CD8-positive, alpha-beta T cell (primary cell): ENCODE measurements at places on chromosomes 2 and 18.
A peak's percentile ranks its signal among the peaks of the same experiment; 100 is the strongest.

DNA sequence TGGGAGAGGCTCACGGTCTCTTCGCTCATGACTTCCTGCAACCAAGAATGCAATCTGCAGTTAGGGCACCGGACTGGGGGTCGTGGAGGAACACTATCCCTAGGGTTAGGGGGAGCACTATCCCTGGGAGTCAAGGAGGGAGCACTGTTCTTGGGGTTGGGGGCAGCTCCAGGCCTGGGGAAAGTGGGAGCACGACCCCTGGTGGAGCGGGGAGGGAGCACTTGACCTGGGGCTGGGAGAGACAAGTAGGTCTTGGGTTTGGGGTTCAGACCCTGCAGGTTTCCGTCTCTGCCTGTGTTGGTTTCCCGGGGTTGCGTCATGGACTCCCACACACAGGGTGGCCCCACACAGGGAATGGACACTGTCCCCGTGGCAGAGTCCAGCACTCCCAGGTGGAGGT lies 133.6 kb downstream of the TPO start:
- no peak for DNase-seq

DNA sequence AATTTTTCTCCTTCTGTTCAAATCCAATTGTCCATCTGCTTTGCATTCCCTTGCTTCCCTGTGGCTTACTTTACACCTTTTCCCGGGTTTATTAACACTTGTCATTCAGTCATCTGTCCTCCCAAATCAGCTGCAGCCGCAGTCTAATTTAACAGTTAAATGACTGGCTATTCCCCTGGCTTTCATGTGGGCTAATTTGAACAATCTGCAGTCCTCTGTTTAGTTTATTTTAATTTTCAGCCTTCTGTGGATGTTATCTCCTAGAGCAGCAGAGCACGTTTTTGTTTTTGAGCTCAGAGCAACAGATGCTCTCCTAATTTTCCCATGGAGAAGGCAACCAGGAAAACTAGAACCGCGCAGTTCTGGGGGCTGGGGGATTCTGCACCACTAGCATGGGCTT lies 55.0 kb downstream of the MEP1B start:
- no peak for DNase-seq

GRCh38 chr18:13800505-13801259 lies 23.3 kb upstream of the MC5R start:
- peak; percentile 34 for DNase-seq

GRCh38 chr2:78561876-78562275 lies 463.6 kb upstream of the REG3G start:
- DNase-seq: no peak

GRCh38 chr2:190270298-190270697 lies 49.3 kb downstream of the HIBCH start:
- no peak for DNase-seq

GRCh38 chr2:224444021-224444420 lies 42.1 kb upstream of the FAM124B start:
- no peak for DNase-seq

- no peak for DNase-seq
Measured at GRCh38 chr2:105951384-105951694, 206.6 kb downstream of the NCK2 start.

DNA sequence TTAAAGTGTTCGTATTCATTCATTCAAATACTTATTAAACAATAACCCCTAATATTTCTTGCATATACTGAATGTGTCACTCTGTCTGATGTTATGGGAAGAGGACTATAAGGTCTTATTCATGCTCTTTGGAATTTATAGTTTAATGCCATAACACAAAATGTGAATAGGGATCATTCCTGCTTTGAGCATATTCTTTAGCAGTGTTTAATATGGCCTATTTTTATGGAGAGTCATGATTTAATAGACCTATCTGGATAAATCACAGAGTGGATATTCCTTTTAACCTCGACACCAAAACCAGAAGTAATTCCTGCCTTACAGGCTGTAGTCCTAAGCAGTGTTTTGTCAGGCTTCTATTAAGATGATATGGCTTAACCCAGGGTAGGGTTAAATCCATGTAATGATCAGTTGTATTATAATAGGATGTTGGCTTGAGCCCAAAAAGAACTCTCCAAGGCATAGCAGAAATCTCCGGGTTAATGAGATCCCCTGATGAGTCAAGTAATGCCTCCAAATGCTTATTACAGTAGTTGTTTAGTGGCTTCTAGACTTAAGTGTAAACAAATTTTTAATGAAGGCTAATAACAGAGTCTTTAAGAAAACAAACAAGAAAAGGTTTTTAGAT lies 54.3 kb downstream of the GULP1 start:
- DNase-seq: no peak

DNA sequence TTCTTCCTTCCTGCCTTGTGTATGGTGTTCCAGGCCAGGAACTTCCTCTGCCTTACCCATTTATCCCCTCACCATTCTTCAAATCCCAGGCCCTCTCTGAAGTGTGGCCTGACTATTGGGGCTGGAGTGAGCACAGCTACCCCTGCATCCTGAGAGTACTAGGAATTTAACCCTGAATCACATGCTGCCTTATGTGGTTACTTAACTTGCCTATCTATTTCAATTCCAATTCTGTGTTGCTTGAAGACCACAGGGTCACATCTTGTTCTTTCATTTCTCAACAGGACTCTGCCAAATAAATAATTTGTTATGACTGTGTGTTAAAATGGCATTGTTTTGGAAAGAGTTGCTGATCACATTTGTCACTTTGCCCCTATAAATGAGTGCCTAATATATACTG lies 108.6 kb downstream of the CERS6 start:
- DNase-seq: no peak

DNA sequence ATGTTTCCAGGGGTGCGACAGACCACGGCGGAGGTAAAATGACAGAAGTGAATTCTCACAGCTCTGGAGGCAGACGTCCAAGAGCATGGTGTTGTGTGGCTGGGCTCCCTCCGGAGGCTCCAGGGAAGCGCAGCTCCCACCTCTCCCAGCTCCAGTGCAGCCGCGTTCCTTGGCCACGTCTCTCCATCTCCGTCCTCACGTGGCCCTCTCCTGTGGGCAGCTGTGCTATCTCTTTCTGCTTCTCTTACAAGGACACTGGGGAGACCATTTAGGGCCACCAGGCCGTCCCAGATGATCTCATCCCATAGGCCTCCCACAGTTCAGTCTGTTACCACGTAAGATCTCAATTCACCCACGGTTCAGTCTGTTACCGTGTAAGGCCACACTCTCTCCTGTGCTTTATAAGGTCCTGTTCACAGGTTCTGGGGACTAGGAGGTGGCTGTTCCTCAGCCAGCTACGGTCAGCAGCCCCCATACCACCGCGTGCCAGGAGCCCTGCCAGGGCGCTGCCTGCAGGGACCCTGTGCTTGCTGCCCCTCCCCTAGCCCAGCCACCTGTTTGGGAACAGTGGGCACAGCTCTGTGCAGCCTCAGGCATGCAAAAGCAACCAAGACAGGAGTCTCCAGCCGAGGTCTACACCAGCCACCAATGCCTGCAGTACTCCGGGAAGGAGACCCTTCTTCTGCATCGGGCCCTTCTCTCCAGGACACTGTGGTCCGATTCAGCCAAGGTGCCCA lies 2.9 kb upstream of the MAB21L4 start:
- no peak for DNase-seq

DNA sequence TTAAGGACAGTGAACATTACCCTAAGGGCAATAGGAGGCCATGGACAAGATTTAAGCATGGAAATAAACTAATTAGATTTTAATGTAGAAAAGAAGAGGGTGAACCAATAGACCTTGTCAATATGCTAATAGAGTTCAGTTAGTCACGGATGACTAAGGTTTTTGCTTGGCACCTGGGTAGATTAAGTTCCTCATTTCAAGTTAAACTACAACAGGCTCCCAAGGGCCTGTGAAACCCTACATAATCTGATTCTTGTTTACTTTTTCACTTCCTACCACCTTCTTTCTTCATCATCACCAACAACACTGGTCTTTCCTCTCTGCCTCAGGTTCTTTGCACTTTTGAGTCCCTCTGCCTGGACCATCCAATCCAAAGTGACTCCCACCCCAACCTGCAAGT lies 14.8 kb downstream of the SP110 start:
- DNase-seq: no peak

DNA sequence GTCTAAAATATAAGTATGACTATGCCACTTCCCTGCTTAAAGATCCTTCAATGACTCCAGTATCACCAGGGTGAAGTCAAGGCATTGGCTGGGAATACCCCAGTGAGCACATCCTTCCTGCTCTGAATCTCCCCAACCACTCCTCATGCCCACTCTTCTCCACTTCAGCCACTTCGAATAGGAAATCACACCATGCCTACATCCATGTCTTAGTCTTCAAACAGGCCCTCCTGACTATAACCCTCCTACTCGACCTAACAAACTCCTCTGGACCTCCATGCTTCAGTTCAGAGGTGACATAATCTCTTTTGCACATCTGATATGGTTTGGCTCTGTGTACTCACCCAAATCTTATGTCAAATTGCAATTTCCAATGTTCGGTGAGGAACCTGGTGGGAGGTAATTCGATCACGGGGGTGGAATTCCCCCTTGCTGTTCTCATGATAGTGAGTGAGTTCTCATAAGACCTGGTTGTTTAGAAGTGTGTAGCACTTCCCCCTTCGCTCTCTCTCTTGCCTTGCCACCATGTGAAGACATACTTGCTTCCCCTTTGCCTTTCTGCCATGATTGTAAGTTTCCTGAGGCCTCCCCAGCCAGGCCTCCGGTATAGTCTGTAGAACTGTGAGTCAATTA lies 87.8 kb upstream of the TFCP2L1 start:
- no peak for DNase-seq

GRCh38 chr2:132503701-132504100 lies 87.1 kb downstream of the GPR39 start:
- no peak for DNase-seq

GRCh38 chr2:198316852-198317396 lies 512.5 kb downstream of the PLCL1 start:
- no peak for DNase-seq

GRCh38 chr18:47143899-47144485 lies 6.3 kb downstream of the HDHD2 start:
- DNase-seq: no peak
